ENCODE measurements at places on chromosomes 16 and 17. TPM values are rescaled to one million over a fixed set of nuclear protein-coding genes. Genes with fewer than 3 reads are reported as not detected.

PHOSPHO1 gene
- not detected for total RNA-seq

- no peak for DNase-seq
Observed at GRCh38 chr17:79852748-79853147, 13.5 kb upstream of the CBX4 start.

DNA sequence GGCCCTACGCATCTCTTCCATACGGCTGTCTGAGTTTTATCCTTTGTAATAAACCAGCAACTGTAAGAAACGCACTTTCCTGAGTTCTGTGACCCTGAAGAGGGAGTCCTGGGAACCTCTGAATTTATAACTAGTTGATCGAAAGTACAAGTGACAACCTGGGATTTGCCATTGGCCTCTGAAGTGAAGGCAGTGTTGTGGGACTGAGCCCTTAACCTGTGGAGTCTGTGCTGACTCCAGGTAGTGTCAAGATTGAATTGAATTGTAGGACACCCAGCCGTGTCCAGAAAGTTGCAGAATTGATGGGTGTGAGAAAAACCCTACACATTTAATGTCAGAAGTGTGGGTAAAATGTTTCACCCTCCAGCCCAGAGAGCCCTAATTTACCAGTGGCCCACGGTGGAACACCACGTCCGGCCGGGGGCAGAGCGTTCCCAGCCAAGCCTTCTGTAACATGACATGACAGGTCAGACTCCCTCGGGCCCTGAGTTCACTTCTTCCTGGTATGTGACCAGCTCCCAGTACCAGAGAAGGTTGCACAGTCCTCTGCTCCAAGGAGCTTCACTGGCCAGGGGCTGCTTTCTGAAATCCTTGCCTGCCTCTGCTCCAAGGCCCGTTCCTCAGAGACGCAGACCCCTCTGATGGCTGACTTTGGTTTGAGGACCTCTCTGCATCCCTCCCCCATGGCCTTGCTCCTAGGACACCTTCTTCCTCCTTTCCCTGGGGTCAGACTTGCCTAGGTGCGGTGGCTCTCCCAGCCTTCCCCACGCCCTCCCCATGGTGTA is 1.5 kb downstream of the GAA start:
- peak; percentile 35 for DNase-seq

CES5A gene
- not detected for total RNA-seq

- no peak for DNase-seq
Observed at GRCh38 chr16:56868175-56868574, 3.2 kb downstream of the SLC12A3 start.

PRSS22 gene
- 16.5 TPM for total RNA-seq

ZNF500 gene
- total RNA-seq: 8.2 TPM

ZG16 gene
- 0.06 TPM for total RNA-seq

- no peak for DNase-seq
Observed at GRCh38 chr17:13154398-13154797, 136.6 kb upstream of the ELAC2 start.

GRCh38 chr17:81020443-81020766 is 14.5 kb upstream of the BAIAP2 start:
- DNase-seq: no peak

Data from pancreas (tissue), 10 donors.